Urinary bladder (tissue), 4 donors: ENCODE measurements at places on chromosomes 5 and 9. TPM values are rescaled to one million over a fixed set of nuclear protein-coding genes. Genes with fewer than 3 reads are reported as not detected.

DNA sequence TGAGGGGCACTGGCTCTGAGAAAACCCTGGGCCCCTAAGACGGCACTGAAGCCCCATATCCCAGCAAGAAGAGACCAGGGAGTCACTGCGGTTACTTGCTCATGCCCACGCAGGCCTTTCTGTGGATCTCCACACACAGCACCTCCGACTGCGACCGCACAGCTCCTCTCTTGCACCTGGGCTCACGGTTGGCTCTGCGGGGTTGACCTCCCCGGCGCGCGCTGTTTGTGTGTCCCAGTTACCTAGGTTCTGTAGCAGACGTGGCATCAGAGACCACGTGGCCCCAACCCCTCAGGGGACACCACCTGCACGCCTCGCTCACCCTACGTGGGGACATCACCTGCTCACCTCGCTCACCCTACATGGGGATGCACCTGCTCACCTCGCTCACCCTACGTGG, 12.7 kb downstream of the LPCAT1 start:
- no peak for DNase-seq

DNA sequence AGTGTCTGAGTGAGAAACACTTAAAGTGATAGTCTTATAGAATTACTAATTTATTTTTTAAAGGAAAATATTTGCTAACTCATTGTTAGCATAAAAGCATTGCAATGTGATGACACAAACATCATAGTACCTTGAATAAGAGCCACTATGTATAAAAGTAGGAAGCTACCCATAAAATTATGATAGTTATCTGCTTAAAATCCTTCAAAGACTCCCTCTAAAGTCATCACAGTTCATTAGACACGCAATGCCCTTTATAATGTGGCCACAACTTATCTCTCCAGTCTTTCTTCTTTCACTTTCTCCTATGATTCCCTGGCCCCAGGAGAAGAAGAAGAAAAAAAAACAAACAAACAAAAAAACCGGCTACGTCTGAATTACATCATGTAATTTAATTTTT, 1144.0 kb upstream of the NUDT12 start:
- DNase-seq, result no peak

DNA sequence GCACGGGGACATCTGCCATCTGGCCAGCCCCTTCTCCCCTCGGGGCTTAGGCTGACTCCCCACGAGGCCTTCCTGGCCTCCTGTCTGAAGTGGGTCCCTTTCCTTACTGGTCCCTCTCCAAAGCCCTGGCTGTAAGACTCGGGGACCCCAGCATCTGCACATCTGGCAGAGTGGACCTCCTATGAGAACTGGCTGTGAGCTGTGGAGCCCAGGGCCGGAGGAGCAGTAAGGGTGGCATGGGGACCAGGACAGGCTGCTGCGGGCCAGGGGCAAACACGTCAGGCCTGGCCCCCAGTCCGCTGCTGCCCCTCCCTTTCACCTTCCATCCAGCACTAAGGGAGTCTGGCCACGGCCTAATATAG, 33.8 kb downstream of the EXOC3 start:
- DNase-seq, result no peak

- DNase-seq, result peak; percentile 26
Measured at GRCh38 chr9:12785260-12785770, 10.5 kb downstream of the LURAP1L start.

GRCh38 chr9:81522716-81523551, 166.4 kb downstream of the TLE1 start:
- no peak for DNase-seq

NRARP gene
- 6.3 TPM for total RNA-seq

CLTA gene
- 120 TPM for total RNA-seq
